ENCODE measurements at places on chromosomes 7 and 10. TPM values are rescaled to one million over a fixed set of nuclear protein-coding genes. Genes with fewer than 3 reads are reported as not detected.

TBX20 gene
- total RNA-seq = 2.9 TPM

PTF1A gene
- total RNA-seq = not detected

DTX2 gene
- 39.2 TPM for total RNA-seq

SYCE1 gene
- not detected for total RNA-seq

IMPDH1 gene
- total RNA-seq = 120 TPM

LYZL2 gene
- total RNA-seq = not detected

AKAP9 gene
- total RNA-seq = 16.6 TPM

ZNF37A gene
- 6.7 TPM for total RNA-seq

AKR1C1 gene
- total RNA-seq = 584 TPM

PWWP2B gene
- 15.6 TPM for total RNA-seq

AQP1 gene
- 0.40 TPM for total RNA-seq

STRIP2 gene
- 8.0 TPM for total RNA-seq

NPFFR1 gene
- total RNA-seq = not detected

NKX1-2 gene
- 0.07 TPM for total RNA-seq

Measured in A549 treated with ZK216348 at 1 μM for 4 hours (cell line).